MM.1S (cell line): ENCODE measurements at places on chromosomes 16 and 17.

DNA sequence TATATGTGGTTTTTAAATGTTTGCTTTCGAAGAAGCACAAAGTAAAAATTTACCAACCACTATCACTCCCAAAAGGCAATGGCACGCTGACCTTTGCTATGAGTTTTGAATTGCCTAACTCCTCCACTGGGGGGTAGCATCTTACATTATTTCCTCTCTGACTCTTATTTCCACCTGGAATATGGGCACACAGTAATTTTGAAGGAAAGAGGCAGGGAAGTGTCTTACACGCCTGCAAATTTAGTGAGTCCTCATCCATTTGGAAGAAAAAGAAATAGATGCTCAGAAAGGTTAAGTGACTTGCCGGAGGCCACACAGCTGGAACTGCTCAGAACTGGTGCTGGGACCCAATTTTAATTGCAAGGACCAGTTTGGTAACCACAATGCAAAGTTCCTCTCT, 29.9 kb upstream of the IRX6 start:
- no peak for DNase-seq

DNA sequence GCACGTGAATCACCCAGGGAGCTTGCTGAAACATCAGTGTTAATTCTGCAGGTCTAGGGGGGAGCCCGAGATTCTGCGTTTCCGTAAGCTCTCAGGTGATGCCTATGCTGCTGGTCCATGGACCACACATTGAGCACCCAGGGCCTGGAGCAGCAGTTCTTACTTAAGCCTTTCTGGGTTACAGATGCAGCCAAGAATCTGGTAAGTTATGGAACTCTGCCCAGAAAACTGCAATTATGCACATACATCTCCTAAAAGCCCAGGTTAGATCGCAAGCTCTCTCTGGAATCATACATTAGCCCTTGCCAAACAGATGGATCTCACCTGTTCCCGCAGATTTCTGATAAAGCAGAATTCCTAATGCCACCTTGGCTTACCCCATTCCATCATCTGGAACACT, 265.9 kb upstream of the SALL1 start:
- no peak for DNase-seq

- no peak for DNase-seq
Observed at GRCh38 chr17:81707725-81708646, 4.1 kb upstream of the SLC25A10 start.

DNA sequence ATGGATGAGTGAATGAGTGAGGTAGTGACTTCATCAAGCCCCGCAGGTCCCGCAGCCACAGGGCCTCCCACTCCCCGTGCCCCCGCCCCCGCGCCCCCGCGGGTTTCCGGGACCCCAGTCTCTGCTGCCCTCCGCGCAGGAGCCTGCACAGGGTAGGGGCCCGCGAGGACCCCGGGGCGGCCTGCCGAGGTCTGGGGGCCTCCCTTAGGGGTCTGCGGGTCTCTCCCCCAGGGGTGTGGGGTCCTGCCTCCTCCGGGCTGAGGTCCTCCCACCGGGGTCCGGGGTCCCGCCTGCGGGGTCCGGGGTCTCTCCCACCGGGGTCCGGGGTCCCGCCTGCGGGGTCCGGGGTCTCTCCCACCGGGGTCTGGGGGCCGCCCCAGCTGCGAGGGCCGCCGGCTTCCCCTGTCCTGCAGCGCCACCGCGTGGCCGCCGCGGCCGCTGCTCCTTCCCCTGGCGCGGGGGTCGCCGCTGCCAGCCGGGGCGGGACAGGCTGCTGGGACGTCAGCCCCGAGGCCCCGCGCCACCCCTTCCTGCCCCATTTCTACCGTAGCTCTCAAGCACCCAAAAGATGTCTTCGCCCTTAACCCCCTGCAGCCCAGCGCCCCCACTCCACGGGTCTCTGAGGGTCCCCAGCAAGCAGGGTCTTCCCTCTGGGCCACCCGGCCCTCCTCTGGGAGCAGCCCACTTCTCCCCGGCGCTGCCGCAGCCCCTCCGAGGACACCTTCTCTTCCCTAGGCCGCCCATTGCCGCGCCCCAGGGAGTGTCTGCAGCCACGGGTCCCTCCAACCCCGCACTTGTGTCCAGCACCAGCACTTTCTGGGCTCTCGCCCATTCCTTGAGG, 10.4 kb upstream of the CHMP6 start:
- DNase-seq = no peak

- DNase-seq = no peak
Observed at GRCh38 chr16:75218256-75219076, at the start of gene CTRB1. Gene CTRB1, plus strand, starts transcription at chr16:75218988. Its CDS starts 20 bp downstream, at chr16:75219008.

DNA sequence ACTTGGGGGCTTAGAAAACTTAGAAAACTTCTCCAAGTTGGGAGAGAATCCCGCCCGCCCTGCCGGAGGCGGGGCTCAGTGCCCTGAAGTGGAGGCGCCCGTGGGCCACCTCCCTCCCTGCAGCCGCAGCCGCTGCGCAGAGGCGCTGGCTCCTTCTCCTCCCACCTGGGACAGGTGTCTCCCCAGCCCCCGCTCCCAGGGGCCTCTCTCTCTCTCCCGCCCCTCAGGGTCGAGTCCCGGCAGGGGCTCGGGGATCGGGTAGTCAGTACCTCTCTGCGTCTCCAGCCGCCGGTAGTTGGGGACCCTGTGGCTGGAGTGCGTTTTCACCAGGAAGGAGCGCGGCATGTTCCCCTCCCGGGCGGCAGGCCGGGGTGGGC, 257 bp downstream of the SNAI3 start:
- DNase-seq = peak; percentile 72

DNA sequence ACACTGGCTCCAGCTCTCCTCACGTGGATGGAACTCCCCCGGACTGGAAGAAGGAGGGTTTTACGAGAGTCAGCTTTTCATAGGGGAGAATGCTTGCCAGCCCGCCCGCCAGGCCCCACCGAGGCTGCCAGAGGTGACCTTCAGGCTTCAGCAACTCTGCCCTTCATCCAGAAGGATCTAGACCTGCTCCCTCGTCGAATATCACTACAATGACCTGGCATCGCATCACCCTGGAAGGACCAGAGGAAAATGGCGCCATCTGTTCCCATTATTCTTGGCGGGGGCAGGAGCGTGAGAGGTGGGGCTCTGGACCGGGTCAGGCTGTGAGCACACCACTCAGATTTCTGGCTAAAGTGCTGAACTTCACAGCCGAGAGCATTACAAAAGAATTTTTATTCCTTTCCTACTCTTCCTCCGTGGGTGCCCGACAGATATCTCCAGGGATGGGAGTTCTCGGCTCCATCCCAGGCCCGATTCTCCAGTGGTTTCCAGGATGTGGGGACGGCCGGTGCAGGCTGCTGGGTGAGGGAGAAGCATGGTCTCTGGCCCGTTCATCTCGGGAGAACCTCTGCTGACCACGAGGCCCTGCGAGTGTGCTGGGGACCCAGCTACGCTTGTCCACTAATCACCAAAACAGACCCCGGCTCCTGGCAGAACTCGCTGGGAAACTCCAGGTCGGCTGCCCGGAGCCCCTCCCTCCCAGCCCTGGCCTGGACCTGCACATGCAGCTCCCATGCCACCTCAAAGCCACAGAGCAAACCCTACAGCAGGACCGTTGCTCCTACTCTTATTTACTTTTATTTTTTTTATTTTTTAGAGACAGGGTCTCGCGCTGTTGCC, 36.8 kb upstream of the ZNF469 start:
- no peak for DNase-seq

DNA sequence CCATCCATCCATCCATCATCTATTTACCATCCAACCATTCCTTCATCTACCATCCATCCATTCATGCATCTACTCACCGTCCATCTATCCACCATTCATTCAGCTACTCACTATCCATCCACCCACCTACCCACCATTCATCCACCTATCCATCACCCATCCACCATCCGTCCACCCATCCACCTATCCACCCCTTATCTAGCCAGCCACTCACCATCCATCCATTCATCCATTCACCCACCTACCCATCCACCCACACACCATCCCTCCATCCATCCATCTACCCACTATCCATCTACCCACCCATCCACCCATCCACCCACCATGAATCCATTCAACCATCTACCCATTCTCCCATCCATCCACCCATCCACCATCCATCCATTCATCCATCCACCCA, 26.6 kb downstream of the BCO1 start:
- DNase-seq = no peak

DNA sequence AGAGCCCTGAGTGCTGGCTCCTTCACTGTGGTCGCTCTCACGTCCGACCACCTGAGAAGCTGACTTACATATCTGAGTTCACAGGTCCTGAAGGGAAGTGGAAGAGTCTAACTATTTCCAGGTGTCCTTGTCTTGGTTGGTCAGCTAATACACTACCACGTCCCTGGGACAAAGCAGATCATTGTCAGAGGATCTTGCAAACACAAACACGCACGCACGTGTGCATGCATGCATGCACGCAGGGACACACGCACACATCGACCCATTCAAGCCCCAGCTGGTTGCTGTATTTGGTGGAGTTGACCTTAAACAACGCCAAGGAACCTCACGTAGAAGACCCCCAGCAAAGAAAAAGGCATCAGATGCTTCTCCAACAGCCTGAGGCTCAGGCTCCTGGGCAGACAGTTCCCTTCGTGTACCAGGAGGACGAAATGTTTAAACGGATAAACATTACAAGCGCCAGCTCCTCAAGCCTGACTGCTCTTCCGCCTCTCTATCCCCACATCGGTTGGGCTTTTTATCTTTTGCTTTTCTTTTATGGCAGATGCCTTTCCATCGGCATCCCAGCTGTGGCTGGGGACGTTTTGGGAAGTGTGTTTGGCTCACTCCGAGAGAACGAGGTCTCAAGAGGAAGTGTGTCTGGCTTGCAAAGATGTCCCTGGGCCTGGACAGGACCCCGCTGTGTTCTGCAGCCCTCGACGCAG, 95.8 kb downstream of the TBC1D16 start:
- DNase-seq = no peak

GRCh38 chr17:2214929-2215615, 88.5 kb downstream of the SMG6 start:
- peak; percentile 77 for DNase-seq

DNA sequence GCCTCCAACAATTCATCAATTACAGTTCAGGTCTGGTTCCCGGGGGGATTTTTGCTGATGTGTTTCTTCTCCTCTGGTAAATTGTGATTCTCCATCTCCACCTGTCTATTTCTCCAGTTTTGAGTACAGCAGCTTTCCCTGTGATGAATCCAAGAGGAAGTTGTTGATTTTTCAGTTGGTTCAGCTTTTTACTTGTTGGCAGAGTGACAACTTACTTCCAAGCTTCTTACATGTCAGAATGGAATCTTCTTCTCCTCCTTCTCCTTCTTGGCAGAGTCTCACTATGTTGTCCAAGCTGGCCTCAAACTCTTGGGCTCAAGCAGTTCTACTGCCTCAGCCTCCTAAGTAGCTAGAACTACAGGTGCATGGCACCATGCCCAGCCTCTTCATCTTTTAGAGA, 33.4 kb upstream of the TMEM92 start:
- DNase-seq = no peak

GRCh38 chr17:32187271-32187670, 45.0 kb downstream of the RHOT1 start:
- DNase-seq = no peak

DNA sequence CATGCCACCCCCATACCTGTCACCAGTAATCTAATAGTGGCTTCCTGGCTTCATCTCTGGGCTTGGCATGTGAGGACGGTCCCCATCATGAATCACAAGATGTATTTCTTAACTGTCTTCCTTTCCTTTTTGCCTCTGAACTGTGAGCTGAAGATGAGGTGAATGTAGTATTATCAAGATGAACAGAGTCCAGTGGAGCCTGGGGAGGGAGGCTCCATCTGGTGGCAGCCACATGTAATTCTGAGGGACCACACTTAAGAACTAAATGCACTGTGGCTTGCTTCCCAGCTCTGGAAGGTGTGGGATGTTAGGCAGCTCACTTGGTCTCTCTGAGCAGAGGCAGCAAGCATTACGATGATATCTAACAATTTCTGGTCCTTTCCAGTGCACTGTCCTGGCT, 354.9 kb upstream of the ASIC2 start:
- peak; percentile 26 for DNase-seq

DNA sequence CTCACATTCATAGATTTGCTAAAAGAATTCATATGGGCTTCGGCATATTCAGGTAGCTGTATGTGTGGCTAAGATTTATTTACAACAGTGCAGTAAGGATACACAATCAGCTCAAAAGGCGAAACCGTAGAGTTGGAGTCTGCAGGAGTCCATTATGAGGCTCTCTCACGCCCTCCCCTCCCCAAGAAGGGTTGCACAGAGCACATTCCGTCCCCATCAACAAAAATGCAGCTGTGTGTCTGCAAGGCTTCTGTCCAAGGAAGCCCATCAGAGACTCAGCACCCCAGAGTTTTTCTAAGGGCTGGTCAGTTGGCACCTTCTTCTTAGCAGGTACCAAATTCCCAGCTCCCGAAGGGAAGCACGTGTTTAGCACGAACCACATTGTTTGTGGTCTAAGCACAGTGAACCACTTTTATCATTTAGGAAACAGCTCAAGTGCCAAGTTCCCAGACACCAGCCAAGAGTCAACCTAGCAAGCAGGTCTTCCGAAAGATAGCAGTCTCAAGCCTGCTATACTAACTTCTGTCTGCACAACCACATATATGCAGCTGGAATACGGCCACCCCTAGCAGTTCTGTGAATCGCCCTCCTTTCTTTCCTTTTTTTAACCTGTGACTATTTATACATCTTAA, 28.5 kb upstream of the MEAK7 start:
- no peak for DNase-seq

GRCh38 chr17:65855245-65855644, 293.8 kb upstream of the AXIN2 start:
- DNase-seq = no peak

- DNase-seq = no peak
Observed at GRCh38 chr16:78784771-78785170, 685.3 kb downstream of the WWOX start.

DNA sequence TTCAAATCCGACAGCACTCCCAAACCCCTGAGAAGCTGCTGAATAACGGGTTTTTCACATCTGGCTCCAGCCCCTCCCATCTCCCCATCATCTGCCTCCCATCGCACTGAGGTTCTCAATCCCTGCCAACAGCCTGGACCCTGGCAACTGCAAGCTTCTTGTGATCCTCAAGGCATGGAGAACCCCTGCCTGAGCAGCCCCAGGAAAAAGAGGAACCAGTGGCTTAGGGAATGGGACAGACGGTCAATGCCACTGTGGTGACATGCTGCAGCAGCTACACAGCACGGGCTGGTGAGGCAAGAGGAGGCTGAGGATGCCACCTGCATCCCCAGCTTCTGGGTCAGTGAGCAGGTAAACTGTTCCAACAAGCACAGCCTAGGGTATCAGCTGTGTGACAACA, 3.3 kb upstream of the MBTPS1 start:
- DNase-seq = no peak

- DNase-seq = no peak
Observed at GRCh38 chr16:83802135-83802534, 5.6 kb upstream of the HSBP1 start.

DNA sequence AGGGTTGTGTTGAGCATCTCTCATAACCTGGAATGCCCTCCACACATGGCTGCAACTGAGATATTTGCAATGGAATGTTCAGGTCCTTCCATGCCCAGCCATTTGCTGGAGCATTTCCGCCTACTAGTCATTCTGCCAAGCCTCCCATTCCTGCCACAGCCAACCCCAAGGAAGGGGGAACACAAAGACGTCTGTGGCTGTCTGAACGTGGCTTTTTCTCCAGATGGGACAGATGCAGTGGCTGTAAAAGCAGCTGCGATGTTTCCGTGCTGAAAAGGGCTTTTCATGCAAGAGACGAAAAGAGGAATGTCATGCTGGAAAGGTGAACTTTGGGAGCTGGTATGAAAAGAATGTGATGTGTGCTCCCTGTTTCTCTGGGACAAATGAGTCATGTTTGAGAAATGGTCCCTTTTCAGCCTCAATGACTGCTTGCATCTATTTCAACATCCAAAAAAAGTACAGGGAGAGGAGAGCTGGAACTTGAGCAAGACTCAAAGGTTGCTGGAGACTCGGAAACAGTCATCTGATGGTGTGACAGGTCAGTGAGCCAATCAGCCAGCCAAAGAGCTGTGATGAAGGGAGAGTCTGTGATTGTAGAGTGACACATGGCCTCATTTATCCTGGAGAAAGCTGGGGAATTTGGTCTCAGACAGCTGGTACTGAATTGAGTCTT, 208.9 kb downstream of the SHISA9 start:
- no peak for DNase-seq
